ENCODE measurements at places on chromosomes 3 and 15.

GRCh38 chr3:23778446-23778845 is 27.3 kb upstream of the UBE2E1 start:
- DNase-seq: no peak

- no peak for DNase-seq
These were observed 388.1 kb upstream of the ROBO2 start for GRCh38 chr3:76651784-76652183.

DNA sequence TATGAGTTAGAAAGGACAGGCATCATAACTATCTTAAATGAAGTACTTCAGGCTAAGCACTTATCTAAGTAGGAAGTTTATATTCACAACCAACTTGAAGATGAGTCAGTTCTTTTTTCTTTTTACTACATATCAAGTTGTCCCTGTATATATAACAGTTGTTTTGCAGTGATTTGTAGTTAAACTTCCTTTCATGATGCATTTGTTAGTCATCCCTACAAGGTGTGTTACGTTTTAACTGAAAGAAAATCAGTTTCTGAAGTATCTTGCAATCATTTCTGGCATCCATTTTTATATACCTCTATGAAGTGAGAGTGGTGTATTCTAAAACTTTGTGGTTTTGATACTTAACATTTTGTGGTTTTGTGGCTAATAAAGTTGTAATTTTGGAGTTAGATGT is 46.1 kb downstream of the ZFAND6 start:
- DNase-seq: no peak

DNA sequence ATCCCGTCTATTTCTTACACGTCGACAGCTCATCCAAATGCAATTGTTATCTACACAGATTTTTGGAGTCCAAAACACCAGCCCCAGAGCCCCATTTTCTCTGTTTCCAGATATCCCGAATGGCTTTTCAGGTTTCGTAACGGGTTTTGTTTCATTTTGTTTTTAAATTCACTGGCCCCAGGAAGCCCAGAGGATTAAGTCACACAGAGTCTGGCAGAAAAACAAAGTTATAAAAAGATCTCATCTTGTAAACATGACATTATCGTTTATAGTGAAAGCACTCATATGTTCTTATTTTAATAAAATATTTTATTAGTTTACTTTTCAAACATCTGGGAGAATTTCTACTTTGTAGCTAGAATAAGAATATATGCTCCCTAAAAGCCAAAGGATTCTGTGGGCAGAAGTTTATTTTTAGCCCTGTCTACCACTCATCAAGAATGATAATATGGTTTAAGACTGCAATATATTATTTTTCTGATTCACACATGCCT is 149.3 kb upstream of the SLC2A2 start:
- DNase-seq: no peak

- DNase-seq: no peak
These were observed 487 bp upstream of the HES1 start for GRCh38 chr3:194135516-194135805.

GRCh38 chr15:85073556-85074194 is 92.0 kb downstream of the PDE8A start:
- DNase-seq: no peak

- DNase-seq: no peak
These were observed 232.1 kb upstream of the GOLIM4 start for GRCh38 chr3:168327856-168328255.

GRCh38 chr3:56251343-56251945 is 216.8 kb downstream of the ERC2 start:
- DNase-seq: no peak

- no peak for DNase-seq
These were observed 288.3 kb downstream of the CNTN6 start for GRCh38 chr3:1380926-1381646.

DNA sequence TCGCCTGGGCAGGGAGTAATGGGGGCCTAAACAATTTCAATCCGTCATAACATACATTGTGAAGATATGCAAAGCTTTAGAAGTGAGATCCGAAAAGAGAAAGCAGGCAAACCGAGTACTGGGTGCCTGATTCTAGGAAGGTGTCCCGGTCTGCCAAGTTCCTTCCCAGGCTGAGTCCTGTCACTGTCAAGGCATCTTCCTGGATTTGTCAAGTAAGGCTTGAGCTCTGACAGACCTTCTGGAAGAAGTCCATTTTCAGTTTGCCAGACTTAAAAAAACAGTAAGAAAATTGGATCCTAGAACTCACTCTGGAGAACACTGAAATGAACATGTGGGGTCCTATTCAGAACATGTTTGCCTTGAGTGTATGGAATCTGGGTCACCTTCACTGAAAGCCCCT is 253.9 kb downstream of the RORA start:
- DNase-seq: no peak

DNA sequence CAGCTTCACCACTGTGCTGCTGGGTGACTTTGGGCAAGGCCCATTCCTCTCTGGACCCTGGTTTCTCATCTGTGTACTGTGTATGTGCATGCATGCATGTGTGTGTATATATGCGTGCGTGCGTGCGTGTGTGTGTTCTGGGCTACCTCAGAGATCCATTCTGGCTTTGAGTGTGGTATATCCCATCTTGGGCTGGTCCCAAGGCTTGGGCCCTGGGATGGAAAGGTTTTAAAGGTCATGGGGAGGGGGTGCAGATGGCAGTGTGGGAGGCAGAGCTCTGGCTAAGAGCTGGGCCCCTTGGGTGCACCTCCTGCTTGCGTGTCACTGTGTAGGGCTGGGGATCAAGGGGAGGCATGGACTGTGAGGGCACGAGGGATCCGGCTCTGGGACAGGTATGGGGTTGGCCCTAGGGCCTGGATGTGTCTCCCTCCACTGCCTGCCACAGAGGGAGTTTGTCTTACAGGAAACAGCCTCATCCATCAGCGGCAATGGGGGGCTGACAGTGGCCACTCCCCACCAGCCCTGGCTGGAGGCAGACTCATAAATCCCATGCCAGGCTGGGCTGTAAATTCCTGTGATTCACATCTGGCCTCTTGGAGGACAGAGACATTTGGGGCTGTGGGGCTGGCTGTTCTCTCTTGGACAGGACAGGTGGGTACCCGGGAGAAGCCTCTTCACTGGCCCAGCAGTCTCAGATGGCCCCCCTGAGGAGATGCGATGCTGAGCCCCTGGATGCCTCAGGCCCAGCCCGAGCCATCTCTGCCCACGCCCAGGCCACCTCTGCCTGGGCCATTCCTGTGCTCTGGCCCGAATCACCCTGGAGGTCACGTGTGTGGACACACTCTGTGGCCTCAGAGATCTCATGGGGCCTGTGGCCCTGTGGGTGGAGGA is 21.4 kb upstream of the CSPG4 start:
- DNase-seq: no peak

GRCh38 chr3:106172780-106173179 is 304.0 kb upstream of the CBLB start:
- no peak for DNase-seq

DNA sequence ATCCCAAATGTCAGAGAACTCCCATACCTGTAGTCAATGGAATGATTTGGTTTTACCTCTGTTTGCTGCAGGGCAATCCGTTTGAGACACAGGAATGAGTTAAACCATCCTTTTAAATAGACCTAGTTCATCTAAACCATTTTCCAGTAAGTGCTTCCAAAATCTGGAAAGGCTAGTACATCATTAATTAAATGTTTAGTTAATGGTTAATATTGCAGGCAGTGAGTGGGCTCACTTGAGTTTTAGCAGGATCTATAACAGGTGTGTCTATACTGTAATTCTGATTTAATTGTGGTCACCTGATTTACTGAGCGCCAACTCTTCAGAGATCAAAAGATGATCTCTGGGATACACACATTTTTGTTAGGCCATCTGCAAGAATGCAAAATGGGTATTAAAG is 353.9 kb upstream of the ROPN1 start:
- DNase-seq: no peak

DNA sequence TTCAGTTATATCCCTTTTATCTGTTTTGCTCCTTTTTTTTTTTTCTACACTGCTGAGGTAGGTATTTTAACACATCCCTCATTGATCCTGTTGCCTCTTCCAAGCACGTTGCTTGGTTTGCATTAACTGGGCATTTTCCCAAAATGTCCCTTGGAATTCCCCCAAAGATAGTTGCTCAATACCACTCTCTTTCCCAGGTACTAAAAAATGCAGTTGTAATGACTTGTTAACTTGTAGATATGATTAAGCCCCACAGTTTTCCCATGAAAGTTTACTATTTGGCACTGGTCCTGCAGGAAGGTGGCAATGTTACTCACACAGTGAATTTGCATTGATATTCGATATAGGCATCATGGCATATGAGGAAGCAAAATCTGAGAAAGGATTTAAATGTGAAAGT is 67.1 kb downstream of the GRM7 start:
- no peak for DNase-seq

GRCh38 chr3:41031401-41031800 is 167.9 kb upstream of the CTNNB1 start:
- DNase-seq: no peak

GRCh38 chr3:188938999-188939398 is 232.8 kb upstream of the TPRG1 start:
- no peak for DNase-seq

DNA sequence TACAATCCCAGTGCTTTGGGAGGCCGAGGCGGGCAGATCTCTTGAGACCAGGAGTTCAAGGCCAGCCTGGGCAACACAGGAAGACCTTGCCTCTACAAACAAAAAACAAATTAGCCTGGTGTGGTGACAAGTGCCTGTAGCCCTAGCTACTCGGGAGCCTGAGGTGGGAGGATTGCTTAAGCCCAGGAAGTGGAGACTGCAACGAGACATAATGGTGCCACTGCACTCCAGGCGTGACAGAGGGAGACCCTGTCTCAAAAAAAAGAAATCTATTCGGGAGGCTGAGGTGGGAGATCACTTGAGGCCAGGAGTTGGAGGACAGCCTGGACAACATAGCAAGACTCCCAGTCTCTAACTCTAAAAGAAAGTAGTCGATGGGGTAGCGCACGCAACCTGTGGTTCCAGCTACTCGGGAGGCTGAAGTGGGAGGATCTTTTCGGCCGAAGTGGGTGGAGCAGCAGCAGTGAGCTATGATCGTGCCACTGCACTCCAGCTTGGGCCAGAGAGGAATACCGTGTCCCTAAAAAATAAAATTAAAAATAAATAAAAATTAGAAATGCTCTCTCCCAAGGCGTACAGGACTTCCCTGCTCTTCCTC is 775 bp downstream of the C3orf33 start:
- DNase-seq: no peak

- DNase-seq: no peak
These were observed 1710.1 kb downstream of the SI start for GRCh38 chr3:163368168-163368567.

GRCh38 chr15:95709959-95710695 is 620.4 kb upstream of the NR2F2 start:
- no peak for DNase-seq

GRCh38 chr3:101687142-101687931 is 819 bp upstream of the RPL24 start:
- DNase-seq: no peak

- DNase-seq: no peak
These were observed 28.0 kb upstream of the VGLL4 start for GRCh38 chr3:11671648-11672100.

DNA sequence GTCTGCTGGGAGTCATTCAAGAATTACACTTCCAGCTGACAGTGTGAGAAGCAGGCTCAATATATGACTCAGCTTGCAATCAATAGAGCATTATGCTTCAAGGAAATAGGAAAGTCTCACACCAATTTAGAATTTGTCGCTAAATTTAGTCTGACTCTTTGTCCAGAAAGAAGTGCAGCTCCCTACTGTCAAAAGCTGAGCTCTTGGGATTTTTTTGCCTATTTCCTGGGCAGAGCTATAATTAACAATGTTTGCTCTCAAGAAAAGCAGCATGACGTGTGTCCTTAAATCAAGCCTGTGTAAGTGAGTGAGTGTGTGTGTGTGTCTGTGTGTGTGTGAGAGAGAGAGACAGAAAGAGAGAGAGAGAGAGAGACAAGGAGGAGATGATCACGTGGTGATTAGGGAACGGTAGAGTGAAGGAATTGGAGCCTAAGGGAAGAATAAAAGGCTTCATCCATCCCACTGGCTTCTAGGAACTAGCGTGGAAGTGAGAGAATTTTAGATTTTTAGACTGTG is 16.4 kb upstream of the SLC35G2 start:
- DNase-seq: no peak

- DNase-seq: no peak
These were observed 51.0 kb downstream of the FHIT start for GRCh38 chr3:61200270-61200669.

DNA sequence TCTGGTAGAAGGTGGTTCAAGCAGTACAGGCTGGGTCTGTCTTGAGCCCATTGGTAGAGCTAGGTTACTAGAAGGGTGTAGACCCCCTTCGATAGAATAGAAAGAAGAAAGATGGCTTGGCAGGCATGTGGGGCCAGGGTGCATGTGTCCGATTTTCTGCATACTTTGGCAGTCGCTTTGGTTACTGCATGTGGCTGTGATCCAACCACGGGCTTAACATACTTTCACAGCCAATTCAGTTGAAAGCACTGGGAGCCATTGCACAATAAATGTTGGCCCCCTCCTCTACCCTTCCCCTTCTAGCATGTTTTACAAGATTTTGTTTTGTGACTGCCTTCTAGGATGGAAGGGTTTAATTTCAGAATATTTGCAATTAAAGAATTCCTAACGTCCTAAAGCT is 7.2 kb downstream of the ARID3B start:
- DNase-seq: no peak

- DNase-seq: no peak
These were observed 210.6 kb upstream of the GADL1 start for GRCh38 chr3:31105011-31105410.

DNA sequence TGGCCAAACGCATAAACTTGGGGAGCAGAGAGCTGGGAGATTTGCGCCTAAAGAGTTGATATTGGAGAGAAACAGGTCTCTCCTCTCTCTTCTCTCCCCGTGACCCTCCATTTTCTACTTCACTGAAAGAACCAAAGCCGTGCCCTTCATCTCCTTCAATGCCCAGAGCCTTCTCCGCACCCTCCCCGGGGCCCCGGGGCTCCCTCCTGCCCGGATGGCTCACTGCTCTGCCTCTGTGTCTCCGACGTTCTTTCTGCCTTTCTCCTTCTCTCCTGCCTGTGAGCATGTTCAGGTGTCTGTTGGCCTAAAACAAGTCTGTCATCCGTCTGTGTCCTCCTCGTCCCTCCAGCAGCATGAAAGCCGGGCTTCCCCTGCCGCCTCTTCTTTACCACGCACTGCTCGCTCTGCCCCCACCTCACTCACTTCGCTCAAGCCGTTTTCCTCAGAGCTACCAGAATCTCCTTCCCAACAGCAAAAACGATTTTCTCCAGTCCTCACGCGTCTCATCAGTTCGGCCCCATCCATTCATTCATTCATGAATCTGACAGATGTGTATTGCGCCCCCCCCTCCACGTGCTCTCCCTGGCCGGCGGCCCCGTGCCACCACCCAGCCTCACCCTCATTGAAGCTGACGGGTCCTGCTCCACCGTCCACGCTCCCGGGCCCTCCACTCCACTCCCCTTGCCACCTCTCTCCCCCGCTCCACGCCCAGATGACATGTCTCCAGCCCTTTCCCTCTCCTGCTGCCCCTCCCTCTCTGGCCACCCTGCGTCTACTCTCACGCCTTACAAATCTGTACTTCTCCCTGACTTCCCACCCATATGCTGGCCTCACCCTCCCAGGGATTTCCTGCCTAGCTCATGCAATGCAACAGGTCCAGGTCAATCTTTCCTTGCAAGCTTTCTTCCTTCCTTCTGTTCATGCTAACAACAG is 10.2 kb downstream of the MUC4 start:
- DNase-seq: no peak

- no peak for DNase-seq
These were observed 90.0 kb upstream of the BNIP2 start for GRCh38 chr15:59779110-59779509.

All from CD4-positive, alpha-beta T cell (primary cell).